Effector CD4-positive, alpha-beta T cell (primary cell): ENCODE measurements at places on chromosomes 7 and 10.

- DNase-seq, result no peak
These were observed 161.0 kb downstream of the SEM1 start for GRCh38 chr7:96548664-96549063.

DNA sequence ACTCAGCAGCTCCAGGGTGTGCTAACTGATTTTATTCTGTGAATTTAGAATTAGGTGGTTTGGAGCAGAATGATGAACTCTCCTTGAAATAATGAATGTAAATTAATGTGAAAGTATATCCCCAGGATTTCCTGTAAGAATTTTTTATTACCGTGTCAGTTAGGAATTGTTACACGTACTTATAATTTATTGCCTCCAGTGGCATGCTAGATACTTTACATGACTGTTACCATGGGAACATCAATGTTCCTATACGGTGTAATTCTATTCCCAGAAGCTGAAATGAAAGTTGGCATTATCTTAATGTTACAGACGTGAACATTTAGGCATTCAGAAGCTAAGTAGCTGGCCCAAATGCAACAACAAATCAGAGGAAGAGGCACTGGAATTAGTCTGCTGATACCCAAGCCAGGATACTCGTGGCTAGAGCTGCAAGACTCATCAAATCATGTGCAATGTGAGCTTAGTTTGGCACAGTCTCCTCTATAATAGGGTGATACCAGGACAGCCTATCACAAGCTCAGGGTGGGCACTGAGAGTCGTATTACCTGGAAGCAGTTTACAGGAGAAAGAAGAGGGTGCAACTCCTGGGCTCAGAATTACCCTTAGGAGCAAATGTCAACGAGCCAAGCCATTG lies 30.0 kb upstream of the PRKAR2B start:
- DNase-seq, result no peak

- no peak for DNase-seq
These were observed 69.6 kb downstream of the ASB13 start for GRCh38 chr10:5596611-5597341.

GRCh38 chr7:41796331-41796730 lies 93.4 kb upstream of the INHBA start:
- no peak for DNase-seq

GRCh38 chr7:36951257-36951697 lies 227.0 kb upstream of the AOAH start:
- DNase-seq, result no peak

- DNase-seq, result peak; percentile 29
These were observed 19.4 kb downstream of the C1GALT1 start for GRCh38 chr7:7201578-7202374.

- DNase-seq, result no peak
These were observed 8.4 kb upstream of the SEPTIN7 start for GRCh38 chr7:35792472-35792871.

DNA sequence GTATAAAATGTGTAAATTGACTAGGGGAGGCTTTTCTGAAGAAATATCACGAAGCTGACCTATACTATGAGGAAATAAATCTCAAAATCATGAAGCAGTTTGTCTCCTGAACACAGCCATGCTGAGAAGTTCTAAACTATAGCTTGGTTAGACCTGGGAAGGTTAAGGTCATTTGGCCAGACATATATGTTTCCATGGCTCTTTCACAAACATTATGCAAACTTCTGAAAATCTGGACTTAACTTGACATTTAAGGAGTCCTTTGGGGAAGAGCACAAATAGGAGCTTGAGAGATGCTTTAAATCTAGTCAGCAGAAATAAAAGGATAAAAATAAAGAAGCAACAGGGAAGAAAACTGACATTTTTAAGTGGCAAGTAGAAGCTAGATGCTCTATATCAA lies 115.9 kb upstream of the MEOX2 start:
- DNase-seq, result no peak

DNA sequence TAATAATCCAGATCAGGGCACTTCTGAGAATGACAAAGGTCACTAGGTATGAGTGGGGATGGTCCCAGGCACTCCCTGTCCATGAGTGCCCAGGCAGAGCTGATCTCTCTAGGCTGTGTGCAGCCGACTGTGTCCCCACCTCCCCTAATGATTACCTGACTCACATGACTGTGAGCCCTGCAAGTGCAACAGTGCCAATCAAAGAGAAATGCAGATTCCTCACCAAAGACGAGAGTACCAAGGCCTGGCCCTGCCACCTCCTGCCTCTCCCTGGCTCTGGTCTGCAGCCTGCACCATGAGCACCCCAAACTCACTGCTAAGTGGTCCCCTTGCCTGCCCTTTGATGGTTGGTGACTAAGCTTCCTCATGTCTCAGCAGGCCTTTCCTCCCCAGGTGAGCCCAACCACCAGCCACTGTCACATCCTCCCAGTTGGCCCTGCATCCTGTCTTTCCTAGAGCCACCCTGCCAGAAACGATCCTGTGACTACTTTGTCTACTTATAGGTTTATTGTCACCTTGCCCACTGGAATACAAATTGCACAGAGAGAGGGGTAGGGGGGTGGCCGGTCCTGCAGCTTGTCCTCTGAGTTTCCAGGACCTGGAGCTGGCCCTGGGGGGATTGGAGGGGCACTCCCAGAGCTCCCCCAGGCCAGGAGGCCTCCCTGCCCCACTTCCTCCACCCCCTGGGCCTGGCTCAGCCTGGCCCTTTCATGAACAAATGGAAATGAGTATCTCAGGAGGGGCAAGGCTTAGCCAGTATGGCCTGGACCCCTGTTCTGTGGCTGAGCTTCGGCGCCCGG lies 22.4 kb upstream of the GDF10 start:
- DNase-seq, result no peak

DNA sequence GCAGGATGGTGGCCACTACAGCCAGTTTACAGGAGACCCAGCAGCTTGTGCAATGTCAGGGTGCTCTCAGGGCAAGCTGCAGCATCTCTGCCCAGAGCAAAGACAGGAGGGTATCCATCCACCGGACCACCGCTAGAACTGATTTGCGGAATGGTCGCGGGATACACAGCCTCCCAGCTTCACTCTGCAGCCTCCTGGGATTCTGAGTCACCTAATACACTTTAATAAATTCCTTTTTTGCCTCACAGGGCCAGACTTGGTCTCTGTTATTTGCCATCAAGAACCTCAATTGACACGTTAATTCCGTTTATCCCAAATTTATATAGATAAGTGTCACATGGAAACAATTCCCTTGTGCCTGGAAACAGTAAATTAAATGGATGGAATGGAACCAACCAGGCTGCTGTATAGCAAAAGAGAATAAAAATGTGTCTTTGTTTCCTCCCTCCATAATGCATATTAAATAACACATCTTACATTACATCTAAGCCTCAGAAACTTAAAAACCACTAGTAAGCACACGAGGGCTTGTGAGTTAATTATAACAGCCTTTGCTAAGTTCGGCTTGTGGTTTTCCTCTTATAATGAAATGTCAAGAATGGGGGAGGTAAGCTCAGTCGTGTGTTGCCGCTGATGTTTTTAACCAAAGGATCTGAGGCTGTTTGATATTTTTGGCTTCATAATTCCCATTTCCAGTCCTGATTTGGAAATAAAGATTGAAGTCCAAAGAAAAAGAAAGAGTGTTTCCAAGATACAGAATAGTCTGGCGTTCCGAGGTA lies 52.1 kb downstream of the ADRB1 start:
- no peak for DNase-seq

- DNase-seq, result no peak
These were observed 43.1 kb upstream of the CAMK2B start for GRCh38 chr7:44368455-44368854.

DNA sequence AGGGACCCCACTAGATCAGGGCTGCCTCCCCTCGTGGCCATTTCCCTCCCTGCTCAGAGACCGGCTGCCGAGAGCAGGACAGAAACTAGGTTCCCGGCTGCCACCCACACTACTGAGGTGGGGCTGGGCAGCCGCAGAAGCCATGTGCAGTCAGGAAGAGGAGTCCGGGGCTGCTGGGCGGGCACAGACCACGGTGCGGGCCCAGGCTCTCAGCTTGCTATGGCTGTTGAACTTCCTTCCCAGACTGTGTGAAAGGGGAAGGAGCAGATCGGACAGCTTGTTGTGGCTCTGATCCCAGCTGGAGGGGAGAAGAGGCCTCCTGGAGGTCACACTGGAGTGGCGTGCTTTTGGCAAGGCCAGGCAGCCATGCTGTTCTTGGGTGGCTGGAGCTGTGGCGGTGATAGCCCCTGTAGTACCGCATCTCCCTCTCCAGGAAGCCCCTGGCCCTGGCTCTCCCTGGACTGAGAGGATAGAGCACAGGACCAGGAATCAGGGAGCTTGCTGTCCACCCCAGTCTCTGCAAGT lies 56.8 kb downstream of the HK1 start:
- DNase-seq, result no peak

DNA sequence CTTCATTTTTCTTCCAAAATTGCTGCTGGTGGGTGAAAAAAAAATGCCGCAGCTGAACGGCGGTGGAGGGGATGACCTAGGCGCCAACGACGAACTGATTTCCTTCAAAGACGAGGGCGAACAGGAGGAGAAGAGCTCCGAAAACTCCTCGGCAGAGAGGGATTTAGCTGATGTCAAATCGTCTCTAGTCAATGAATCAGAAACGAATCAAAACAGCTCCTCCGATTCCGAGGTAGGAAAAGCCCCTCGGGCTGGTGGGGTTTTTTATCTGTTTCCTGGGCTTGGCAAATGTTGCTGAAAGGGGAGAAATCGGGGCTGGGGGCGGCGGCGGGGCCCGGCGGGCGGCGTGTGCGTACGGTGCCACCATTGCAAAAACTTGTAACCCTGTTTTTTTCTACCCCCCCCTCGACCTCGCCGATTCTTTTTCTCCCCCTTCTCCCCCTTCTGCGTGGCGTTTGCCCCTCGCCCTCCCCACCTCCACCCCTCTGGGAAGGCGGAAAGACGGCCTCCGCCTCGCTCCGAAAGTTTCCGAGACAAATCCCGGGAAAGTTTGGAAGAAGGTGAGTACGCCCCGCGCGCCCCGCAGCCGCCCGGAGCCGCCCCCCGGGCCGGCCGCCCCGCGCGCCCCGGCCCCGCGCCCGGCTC lies 789 bp downstream of the TCF7L2 start:
- no peak for DNase-seq

GRCh38 chr10:15236340-15236739 lies 67.8 kb upstream of the NMT2 start:
- no peak for DNase-seq

DNA sequence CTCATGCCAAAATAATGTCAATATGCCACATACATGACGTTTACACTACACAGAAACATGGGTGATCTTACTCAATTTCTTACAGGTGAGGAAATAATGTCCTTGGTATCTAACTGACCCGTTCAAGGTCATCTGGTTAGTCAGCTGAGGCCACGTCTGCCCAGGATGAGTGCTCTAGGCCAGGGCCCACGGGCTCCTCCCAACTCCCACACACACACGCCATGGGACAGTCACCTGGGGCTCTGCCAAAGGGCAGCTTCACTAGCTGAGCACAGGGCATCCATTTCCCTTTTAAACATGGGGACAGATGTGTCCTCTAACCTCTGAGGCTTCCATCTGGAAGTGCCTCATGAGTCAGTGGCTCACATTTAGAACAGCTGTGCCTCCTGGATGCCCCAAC lies 123.9 kb downstream of the TNS3 start:
- no peak for DNase-seq

GRCh38 chr10:1372212-1372611 lies 316.0 kb downstream of the WDR37 start:
- no peak for DNase-seq

DNA sequence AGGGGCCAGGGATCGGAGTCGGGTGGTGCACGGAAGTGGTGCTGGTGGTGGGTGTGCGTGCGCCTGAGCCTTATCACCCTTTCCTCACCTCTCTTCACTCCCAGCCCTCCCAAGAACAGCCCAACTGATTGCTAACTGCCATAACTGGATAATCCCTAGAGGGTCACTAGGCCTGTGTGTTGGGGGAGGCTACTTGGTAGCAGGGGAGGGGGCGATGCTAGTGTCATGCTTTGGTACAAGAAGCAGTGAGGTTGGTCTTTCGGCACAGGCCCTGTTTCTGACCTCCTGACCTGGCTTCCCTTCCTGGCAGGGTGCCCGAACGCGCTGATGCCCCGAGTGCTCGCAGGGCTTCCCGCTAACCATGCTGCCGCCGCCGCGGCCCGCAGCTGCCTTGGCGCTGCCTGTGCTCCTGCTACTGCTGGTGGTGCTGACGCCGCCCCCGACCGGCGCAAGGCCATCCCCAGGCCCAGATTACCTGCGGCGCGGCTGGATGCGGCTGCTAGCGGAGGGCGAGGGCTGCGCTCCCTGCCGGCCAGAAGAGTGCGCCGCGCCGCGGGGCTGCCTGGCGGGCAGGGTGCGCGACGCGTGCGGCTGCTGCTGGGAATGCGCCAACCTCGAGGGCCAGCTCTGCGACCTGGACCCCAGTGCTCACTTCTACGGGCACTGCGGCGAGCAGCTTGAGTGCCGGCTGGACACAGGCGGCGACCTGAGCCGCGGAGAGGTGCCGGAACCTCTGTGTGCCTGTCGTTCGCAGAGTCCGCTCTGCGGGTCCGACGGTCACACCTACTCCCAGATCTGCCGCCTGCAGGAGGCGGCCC lies 652 bp downstream of the KAZALD1 start:
- DNase-seq, result peak; percentile 30

DNA sequence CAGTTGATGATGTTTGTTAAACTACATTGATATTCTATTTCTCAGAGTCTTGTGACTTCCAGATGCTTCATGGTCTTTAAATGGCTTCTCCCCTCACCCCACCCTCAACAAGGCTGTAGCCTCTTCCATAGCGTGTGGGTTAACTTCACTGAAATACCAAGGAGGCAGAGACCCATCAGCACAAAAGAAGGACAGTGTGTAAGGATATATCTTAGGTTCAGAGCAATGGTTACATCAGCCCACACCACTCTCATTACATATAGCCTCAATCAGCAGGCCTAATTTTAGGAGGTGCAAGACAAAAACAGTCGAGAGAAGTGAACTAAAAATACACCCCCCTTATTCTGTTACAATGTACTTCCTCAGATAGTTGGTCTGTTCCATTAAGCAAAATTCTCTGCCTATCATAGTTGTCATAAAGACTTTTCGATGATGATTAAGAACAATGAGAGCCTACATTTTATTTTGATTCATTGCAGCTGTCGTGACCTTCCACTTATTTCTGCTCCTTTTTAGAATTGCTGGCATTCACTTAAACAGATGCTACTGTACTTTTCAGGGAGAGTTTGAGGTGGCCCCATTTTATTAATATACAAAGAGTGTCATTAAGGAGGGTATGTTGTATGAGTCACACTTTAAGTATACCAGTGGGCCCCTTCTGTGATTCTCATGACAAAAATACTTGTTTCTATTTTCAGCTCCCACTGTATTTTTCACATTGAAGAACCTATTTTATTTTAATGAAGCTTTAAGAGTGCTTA lies 52.1 kb downstream of the WIPF3 start:
- DNase-seq, result no peak

DNA sequence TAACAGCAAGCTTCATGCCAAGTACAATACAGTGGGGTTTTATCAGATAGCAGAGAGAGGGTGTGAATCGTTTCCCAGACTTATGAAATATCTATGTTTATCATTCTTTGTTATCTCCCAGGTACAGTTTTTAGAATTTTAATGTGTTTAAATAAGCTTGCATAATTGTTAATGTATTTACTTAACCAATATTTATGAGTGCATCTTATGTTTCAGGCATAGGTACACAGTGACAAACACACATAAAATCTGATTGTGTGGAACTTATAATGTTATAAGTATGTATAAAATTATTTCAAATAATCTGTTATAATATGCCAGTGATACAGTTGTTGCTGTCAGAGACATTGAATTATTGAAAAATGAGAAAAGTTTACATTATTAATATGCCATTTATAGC lies 1011.4 kb upstream of the C7orf33 start:
- DNase-seq, result no peak

- DNase-seq, result no peak
These were observed 55.6 kb upstream of the TMEM248 start for GRCh38 chr7:66865290-66865864.

GRCh38 chr7:156219307-156220077 lies 407.2 kb upstream of the SHH start:
- no peak for DNase-seq
